ENCODE measurements at places on chromosomes 13 and 19.

DNA sequence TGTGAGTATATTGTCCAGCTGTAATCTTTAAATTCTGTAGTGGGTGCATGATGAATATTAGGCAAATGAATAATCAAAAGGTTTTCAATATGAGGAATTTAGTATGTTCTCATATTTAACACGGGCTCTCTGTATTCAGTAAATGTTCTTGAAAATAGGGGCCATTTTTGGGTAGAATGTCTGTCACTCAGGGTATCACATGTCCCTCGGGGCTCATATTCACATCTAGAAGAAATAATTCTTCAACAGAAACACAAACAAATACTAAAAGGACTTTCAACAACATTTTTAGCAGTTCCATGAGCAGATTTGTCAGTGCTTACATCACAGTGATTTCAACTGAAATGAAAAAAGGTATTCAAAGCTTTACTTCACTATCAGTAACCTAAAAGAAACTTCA is 1388.4 kb upstream of the MIR17HG start:
- no peak for DNase-seq

DNA sequence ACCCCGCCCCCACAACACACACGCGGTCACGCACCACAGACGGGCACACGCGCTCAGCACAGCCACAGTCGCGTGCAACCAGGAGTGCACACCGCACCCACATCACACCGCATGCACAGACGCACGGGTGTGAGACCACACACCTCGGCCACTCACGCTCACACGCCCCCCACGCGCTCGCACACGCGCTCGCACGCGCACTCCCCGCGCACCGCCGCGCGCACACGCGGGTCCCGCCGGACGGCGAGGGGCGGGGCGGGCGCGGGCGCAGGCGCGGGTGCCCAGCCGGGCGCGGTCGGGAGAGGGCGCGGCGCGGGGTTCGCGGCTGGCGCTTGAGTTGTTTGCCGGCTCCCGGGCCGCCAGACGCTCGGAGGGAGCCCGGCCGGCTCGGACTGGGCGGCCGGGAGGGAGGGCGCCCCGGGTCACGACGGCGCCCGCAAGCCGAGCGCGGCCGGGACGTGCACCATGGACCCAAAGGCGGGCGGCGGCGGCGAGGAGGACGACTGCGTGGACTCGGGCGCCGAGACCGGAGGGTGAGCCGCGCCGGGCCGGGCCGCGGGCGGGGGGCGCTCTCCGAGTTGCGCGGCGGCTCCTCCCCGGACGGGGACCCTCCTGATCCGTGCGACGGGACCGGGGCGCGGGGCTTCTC is at the start of gene FAM124A:
TSS of gene FAM124A (plus strand) at position 362 of the 649 bp plus-strand sequence. CDS start at position 466, 104 bp downstream.
- peak; percentile 22 for DNase-seq

DNA sequence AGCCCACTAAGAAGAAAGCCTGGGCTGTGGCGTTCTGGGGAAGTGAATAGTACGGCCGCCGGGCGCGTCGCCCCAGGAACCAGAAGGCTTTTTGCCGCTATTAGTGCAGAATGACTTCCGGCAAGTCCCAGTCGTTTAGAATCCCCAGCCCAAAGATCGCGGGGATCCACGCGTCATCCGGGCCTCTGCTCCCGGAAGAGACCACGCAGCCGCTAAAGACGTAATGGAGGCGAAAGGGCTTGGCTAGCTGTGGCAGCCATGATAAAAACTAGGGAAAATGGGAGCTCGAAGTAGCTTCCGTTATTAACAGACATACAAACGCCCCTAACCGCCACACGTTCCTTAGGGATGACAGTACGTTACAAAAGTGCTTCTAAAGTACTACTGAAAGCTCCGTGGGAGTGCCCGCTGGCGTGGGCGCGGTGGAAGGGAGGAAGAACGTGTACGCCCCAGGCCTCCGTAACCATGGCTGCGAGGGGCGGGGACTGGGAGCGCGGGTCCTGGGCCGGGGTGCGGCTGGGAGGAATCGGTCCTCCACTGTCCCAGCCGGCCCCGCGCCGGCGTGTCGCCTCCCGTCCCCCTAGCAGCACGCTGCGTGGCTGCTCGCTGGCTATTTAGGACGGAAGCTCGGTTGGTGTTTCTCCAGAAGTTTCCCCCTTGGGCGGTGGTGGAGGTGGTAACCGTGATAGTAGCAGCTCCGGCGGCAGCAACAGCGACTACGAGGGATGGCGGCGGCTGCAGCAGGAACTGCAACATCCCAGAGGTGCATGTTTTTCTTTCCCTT is at the start of gene SUGT1:
TSS of gene SUGT1 (plus strand) at position 641 of the 784 bp plus-strand sequence. CDS start at position 726, 85 bp downstream.
- peak; percentile 93 for DNase-seq

GRCh38 chr19:18906605-18907519 is 10.9 kb upstream of the CERS1 start:
- DNase-seq, result no peak

GRCh38 chr13:46404733-46405100 is 17.7 kb upstream of the RUBCNL start:
- DNase-seq, result no peak

DNA sequence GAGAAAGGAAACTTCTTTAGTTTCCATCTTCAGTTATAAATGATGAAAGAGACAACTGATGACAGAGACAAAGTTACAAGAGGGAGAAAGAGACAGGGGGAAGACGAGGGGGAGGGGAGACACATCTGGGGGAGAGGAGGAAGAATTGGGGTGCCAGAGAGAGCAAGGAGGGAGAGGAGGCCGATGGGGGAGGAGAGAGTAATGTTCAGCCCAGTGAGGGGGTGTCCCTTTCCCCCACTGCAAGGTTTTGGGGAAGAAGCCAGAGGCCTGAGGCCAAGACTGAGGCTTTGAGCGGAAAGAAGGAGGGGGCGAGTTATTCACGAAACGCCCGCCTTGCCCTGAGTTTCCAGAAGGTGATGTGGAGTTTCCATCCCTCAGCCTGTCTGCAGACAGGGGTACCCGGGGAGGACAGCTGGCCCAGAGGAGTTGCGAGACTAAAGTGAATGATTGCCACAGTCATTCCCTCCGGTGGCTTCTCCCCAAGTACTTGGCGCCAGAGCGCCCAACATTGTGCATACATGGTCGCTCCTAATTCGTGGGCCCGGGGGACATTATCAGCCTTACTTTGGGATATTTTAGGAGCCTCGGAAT is 558 bp upstream of the PPAN start:
- DNase-seq, result no peak

GRCh38 chr19:35731779-35732405 is 10.4 kb downstream of the IGFLR1 start:
- DNase-seq, result no peak

GRCh38 chr19:373391-374182 is 29.0 kb upstream of the MIER2 start:
- no peak for DNase-seq

GRCh38 chr19:4692251-4693077 is 22.3 kb upstream of the MYDGF start:
- no peak for DNase-seq

DNA sequence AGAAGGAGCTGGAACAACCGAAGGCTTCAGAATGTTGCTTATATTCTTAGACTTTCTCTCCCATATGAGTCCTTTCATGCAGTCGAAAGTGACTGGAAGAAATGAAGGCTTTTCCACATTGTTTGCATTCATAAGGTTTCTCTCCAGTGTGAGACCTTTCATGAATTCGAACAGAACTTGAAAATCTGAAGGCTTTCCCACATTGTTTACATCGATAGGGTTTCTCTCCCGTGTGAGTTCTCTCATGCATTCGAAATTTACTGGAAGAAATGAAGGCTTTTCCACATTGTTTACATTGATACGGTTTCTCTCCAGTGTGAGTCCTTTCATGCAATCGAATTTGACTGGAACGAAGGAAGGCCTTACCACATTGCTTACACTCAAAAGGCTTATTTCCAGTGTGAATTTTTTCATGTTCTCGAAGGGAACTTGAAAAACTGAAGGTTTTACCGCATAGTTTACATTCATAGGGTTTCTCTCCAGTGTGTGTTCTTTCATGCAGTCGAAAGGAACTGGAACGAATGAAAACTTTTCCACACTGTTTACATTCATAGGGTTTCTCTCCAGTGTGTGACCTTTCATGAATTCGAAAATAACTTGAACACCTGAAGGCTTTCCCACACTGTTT is 21.5 kb downstream of the ZNF14 start:
- DNase-seq, result no peak

GRCh38 chr19:6887316-6887715 is at the start of gene ADGRE1:
Gene ADGRE1 (plus strand): TSS chr19:6887579. CDS start chr19:6887609, 30 bp downstream.
- no peak for DNase-seq

Measured in NCI-H2107 (cell line).